ENCODE measurements at places on chromosomes 4 and X. TPM values are rescaled to one million over a fixed set of nuclear protein-coding genes. Genes with fewer than 3 reads are reported as not detected.

The GABRA4 gene
- not detected for total RNA-seq

The TEX13C gene
- not detected for total RNA-seq

The PDGFC gene
- 69.3 TPM for total RNA-seq

The AVPR2 gene
- total RNA-seq, result not detected

The DOK7 gene
- total RNA-seq, result 19.3 TPM

The MAGEA2B gene
- not detected for total RNA-seq

The HERC5 gene
- total RNA-seq, result 0.67 TPM

The DCAF12L2 gene
- not detected for total RNA-seq

The NOX1 gene
- not detected for total RNA-seq

The TMSB15A gene
- not detected for total RNA-seq

The FAM193A gene
- 22.2 TPM for total RNA-seq

The PPP2R3B gene
- total RNA-seq, result 9.2 TPM

The GUF1 gene
- 27.6 TPM for total RNA-seq

The CT45A2 gene
- total RNA-seq, result not detected

The DKK2 gene
- 0.17 TPM for total RNA-seq

The MAGEC2 gene
- not detected for total RNA-seq

The PABPC4L gene
- total RNA-seq, result not detected

The SH3RF1 gene
- 30.8 TPM for total RNA-seq

The HCFC1 gene
- 21.8 TPM for total RNA-seq

The CCDC120 gene
- total RNA-seq, result 8.3 TPM

The CACNA1F gene
- not detected for total RNA-seq

The GPR143 gene
- not detected for total RNA-seq

The C4orf50 gene
- total RNA-seq, result not detected

Measured in mammary epithelial cell (primary cell).